Activated CD8-positive, alpha-beta T cell treated with anti-CD3 and anti-CD28 coated beads for 36 hours (primary cell): ENCODE measurements at places on chromosomes 12 and 14.

- no peak overlapping the region for H3K4me3 ChIP-seq
- H3K27ac ChIP-seq = no peak overlapping the region
- no peaks in the 10 kb centered on the region for H3K36me3 ChIP-seq
- H3K4me1 ChIP-seq = peaks cover 8% of the 10 kb centered on the region
Observed at GRCh38 chr12:704516-705242, 41.4 kb upstream of the NINJ2 start.

DNA sequence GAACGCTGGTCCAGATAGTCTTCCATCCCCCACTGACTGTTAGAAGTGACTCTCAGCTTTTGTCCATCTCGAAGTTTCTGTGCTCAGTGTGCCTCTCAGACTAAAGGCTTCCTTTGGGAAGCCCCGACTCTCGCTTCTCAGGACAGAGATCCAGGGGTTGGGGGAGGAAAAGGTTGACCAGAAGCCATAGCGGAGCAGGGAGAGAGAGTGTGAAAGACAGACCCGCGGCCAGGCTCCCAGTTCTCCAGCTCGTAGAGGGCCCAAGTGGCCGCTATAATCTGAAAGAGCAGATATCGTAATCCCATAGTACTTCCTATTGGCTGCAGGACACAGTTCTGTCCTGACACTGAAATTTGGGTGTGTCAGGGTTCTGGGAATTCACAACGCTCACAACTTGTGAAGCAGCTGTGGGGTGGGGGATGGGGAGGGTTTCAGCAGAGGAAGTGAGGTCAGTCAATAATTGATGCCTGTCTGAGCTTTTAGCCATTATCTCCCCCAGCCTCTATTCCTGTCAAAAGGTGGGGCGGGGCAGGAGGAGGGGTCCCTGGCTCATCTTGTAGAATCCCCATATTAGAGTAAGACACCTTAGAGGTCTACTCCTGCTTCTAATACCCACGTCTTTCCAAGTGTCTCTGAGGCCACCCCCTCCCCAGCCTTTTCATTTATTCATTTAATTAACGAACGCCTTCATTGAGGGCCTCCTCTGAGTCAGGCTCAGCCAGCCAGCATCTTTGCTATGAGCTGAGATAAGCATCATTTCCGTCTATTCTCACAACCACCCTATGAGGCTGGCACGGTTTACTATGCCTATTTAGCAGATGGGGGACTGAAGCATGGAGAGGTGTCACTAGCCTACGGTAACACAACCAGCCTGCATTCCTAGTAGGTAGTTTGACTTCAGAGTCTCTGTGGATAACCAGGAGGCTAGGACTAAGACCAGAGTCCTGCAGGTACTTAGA lies 1.6 kb upstream of the ACVRL1 start:
- H3K36me3 ChIP-seq = no peaks in the 10 kb centered on the region
- H3K4me3 ChIP-seq = no peak overlapping the region
- DNase-seq = no peak
- no peak overlapping the region for H3K27ac ChIP-seq

- H3K36me3 ChIP-seq = no peaks in the 10 kb centered on the region
- H3K4me3 ChIP-seq = no peak overlapping the region
- no peaks in the 10 kb centered on the region for H3K4me1 ChIP-seq
- DNase-seq = no peak
- no peak overlapping the region for H3K27ac ChIP-seq
Observed at GRCh38 chr12:97335115-97335514, 127.5 kb upstream of the RMST start.

DNA sequence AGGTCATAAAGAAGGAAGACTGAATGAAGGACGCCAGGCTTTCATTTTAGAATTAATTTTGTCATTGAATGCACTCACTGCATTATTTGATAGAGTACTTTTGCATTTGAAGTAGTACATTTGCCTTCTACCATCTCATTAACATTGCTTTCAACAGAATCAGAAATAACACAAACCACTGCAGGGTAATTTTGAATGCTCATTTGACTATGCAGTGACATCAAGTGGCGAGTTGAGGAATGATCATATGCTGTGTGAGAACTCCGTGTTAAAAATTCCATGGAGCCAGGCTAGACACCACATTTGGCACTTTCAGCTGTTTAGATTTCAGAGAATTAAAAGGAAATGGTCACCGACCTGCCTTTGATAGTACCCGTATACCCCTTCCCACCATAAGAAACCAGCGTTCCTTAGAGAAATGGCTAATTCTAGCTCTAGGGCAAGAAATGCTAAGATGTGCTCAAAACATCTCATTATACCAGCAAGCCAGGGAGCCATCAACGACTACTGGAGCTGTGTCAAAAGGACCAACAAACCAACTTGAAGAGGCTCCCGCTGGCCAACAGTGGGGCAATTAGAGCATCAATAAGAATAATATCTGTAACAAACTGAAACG lies 16.5 kb downstream of the HEBP1 start:
- no peak overlapping the region for H3K4me3 ChIP-seq
- H3K27ac ChIP-seq = no peak overlapping the region
- no peaks in the 10 kb centered on the region for H3K27me3 ChIP-seq
- peaks cover 5% of the 10 kb centered on the region for H3K36me3 ChIP-seq
- no peak for DNase-seq

DNA sequence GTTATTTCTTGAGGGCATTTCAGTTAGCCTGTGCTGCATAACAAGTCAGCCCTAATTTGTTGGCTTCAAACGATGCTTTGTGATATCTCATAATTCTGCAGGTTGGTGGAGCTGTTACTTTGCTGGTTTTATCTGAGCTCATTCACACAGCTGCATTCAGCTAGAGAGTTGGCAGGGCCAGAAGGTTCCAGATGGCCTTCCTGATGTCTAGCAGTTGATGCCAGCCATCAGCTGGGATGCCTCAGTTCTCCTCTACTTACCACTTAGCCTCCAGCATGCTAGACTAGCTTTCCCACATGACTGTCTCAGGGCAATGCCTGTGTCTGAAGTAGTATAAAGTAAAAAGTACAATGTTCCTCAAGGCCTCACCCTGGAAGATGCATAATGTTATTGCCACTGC lies 130.6 kb downstream of the SLC35F4 start:
- H3K27me3 ChIP-seq = no peaks in the 10 kb centered on the region
- no peaks in the 10 kb centered on the region for H3K36me3 ChIP-seq
- H3K4me3 ChIP-seq = no peak overlapping the region
- H3K27ac ChIP-seq = no peak overlapping the region
- H3K4me1 ChIP-seq = no peaks in the 10 kb centered on the region

- H3K4me1 ChIP-seq = peaks cover 20% of the 10 kb centered on the region
- H3K4me3 ChIP-seq = no peak overlapping the region
- H3K27ac ChIP-seq = no peak overlapping the region
- no peak for DNase-seq
- no peaks in the 10 kb centered on the region for H3K36me3 ChIP-seq
Observed at GRCh38 chr14:68631394-68632053, 161.3 kb downstream of the ZFP36L1 start.

- peak; percentile 62 for DNase-seq
- peaks cover 8% of the 10 kb centered on the region for H3K4me1 ChIP-seq
- H3K4me3 ChIP-seq = no peak overlapping the region
- no peaks in the 10 kb centered on the region for H3K27me3 ChIP-seq
Observed at GRCh38 chr14:89973234-89973823, 17.6 kb downstream of the TDP1 start.

GRCh38 chr14:34038358-34039057 lies 87.6 kb upstream of the EGLN3 start:
- DNase-seq = no peak
- H3K36me3 ChIP-seq = no peaks in the 10 kb centered on the region
- no peak overlapping the region for H3K4me3 ChIP-seq
- H3K4me1 ChIP-seq = peaks cover 12% of the 10 kb centered on the region
- no peak overlapping the region for H3K27ac ChIP-seq
- H3K27me3 ChIP-seq = peaks cover 2% of the 10 kb centered on the region

DNA sequence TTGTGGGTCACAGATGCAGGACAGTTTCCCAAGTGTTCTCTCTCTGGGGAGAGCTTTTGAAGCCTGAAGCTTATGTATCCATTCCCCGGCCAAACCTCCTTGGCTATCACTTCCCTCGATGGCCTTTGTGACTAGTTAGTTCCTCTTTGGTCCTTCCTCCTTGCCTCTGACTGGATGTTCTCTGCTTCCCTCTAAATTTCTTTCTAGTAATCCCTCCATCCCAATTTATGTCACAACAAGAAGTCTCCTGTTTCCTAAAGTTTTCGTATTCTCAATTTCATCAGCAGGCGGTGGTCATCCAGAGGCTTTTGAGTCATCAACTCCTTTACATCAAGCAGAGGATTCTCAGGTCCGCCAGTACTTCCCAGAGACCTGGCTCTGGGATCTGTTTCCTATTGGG lies 27.5 kb downstream of the A2ML1 start:
- no peak overlapping the region for H3K4me3 ChIP-seq
- no peak for DNase-seq
- H3K27me3 ChIP-seq = peaks cover 3% of the 10 kb centered on the region
- H3K27ac ChIP-seq = no peak overlapping the region
- no peaks in the 10 kb centered on the region for H3K4me1 ChIP-seq
- no peaks in the 10 kb centered on the region for H3K36me3 ChIP-seq

DNA sequence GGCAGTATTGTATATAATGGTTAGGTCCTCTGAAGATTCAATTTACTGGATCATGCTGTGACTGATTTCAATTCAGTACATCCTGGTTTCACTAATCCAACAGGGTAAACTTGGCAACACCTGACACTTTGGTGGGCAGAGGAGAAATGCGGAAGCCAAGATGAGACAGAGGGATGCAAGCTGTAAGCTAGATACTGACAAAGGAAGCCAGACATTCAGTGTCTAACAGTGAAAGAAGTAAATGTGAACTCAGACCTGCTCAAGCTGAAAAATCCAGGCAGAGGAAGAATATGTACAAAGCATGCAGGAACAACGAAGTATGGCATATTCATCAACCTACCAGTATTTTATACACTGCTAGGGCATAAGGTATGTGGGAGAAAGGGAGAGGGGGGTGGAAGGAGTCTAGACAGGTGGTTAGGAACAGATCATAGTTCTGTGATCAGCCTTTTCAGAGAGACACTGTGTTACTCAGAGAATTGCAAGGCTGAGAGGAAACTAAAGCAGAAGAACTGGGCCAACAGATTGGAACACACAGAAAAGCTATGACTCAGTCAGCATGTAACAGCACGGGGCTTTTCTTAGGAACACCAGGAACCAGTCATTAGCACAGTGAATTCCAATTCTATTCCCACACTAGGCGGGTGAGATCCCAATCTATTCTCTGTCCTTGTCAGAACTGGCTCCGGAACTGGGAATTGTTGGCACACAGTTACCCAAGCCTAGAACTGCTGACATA lies 40.3 kb downstream of the NELL2 start:
- peaks cover 96% of the 10 kb centered on the region for H3K4me1 ChIP-seq
- no peaks in the 10 kb centered on the region for H3K27me3 ChIP-seq
- peak; percentile 49 for DNase-seq
- H3K27ac ChIP-seq = peak overlapping the region; percentile 95

- no peak overlapping the region for H3K27ac ChIP-seq
- H3K27me3 ChIP-seq = no peaks in the 10 kb centered on the region
Observed at GRCh38 chr14:58332561-58332960, 34.2 kb downstream of the ARID4A start.

- no peak for DNase-seq
- peaks cover 52% of the 10 kb centered on the region for H3K27me3 ChIP-seq
- no peak overlapping the region for H3K27ac ChIP-seq
- no peaks in the 10 kb centered on the region for H3K36me3 ChIP-seq
- H3K4me3 ChIP-seq = no peak overlapping the region
- peaks cover 19% of the 10 kb centered on the region for H3K4me1 ChIP-seq
Observed at GRCh38 chr12:107778383-107779025, 4.0 kb downstream of the ASCL4 start.

GRCh38 chr14:104682107-104682593 lies 7.3 kb upstream of the INF2 start:
- DNase-seq = no peak
- no peaks in the 10 kb centered on the region for H3K36me3 ChIP-seq
- no peak overlapping the region for H3K4me3 ChIP-seq
- H3K27ac ChIP-seq = no peak overlapping the region
- H3K27me3 ChIP-seq = no peaks in the 10 kb centered on the region
- peaks cover 36% of the 10 kb centered on the region for H3K4me1 ChIP-seq
